ENCODE measurements at places on chromosomes 13 and 19.

GRCh38 chr19:38806371-38806770 lies 6.4 kb downstream of the LGALS4 start:
- DNase-seq = no peak

- no peak for DNase-seq
These were observed 145.6 kb upstream of the FRY start for GRCh38 chr13:31885994-31886393.

- DNase-seq = no peak
These were observed 8.6 kb downstream of the EPN1 start for GRCh38 chr19:55683449-55684261.

DNA sequence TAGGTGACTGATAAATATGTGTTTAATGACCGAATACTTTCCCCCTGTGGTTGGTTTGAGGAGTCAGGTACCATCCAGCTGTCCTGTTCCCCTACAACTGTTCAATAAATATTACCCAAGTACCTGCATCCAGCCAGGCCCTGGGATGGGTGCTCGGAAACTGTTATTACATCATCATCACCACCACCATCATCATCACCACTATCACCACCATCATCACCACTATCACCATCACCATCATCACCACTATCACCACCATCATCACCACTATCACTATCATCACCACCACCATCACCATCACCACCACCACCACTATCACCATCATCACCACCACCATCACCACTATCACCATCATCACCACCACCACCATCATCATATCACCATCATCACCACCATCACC lies 4.1 kb downstream of the NTN5 start:
- no peak for DNase-seq

DNA sequence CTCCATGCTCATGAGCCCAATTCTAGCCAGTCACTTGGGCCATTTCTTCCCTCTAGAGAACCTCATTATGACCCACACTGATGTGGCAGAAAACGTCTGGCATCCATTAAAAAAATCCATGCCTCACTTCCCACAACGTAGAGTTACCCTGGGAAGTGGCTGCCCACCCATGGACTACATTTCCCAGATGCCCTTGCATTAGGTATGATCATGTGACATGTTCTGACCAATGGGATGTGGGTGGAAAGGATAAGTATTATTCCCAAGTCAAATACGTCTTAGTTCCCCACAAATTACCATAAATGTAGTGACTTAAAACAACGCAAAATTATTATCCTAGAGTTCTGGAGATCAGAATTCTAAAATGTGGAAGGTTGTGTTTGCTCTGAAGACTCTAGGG lies 47.9 kb upstream of the ZNRF4 start:
- DNase-seq = no peak

DNA sequence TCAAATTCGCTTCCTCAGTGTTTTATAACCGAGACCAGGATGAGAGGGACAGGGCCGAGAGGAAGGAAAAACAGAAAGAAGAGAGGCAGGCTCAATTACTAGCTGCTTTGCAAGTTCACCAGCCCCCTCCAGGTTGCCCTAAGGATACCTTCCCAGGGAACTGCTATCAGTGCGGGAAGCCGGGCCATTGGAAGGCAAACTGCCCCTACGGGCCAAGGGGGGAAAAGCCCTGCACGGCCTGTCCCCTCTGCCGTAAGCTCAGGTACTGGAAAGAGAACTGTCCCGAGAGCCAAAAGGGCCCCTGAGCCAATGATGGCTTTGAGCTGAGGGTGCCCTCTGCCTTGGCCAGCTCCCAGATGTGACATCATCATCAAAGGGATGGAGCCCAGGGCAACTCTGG lies 3.2 kb upstream of the ERVV-1 start:
- DNase-seq = no peak

DNA sequence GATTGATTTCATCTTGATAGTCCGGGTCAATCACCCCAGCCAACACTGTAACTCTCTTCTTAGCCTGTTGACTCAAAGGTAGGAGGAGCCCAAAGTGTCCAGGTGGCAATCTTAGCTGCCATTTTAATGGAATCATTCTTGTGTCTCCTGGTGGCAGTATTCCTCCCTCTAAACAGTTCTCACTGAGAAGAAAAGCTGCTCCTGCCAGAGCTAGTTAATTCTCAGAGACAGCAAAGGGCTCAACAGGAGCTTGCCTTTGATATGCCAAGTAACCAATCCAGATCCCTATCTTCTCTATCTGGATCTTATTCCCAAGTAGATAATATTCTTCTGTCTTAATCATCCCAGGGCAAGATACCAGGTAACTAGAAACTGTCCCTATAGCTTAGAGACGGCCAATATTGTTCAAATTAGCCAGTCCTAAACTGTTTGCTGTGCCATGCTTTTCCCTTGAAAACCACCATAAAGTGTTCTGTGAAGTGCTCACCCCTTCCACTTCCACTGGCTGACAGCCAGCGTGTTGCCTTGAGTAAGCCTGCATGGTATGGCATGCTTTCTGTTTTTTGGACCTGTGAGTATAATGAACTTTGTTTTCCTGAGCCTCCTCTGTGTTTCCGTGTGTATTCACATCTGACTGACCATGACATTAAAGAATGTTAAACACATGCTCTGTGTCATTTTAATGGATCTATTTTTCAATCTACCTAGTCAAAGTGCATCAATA lies 463.7 kb upstream of the SLITRK5 start:
- no peak for DNase-seq

DNA sequence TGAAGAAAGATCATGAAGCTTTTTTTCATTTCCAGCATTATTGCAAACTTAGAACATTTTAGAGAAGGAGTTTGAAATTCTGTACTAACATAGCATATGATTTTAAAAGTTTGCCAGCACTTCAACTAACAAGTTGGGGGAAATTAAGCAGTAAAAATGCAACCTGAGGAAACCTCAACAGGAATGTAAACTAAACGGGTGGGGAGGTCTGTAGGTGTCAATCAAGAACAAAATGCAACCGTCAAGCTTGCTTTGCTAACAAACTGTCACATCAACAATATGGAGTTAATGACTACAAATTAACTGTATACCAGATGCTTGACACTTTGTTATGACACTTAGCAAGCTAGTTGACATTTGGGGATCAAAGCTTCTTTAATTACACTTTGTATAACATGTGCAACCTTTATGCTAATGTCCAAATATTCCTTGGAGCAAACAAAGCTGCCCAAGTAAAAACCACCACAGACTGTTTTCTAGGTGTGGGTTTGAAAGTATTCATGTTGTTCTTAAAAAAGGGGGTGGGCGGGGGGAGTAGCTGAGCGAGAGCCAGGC lies 52.1 kb downstream of the DACH1 start:
- DNase-seq = no peak

GRCh38 chr13:37925878-37926473 lies 56.4 kb upstream of the TRPC4 start:
- DNase-seq = no peak

DNA sequence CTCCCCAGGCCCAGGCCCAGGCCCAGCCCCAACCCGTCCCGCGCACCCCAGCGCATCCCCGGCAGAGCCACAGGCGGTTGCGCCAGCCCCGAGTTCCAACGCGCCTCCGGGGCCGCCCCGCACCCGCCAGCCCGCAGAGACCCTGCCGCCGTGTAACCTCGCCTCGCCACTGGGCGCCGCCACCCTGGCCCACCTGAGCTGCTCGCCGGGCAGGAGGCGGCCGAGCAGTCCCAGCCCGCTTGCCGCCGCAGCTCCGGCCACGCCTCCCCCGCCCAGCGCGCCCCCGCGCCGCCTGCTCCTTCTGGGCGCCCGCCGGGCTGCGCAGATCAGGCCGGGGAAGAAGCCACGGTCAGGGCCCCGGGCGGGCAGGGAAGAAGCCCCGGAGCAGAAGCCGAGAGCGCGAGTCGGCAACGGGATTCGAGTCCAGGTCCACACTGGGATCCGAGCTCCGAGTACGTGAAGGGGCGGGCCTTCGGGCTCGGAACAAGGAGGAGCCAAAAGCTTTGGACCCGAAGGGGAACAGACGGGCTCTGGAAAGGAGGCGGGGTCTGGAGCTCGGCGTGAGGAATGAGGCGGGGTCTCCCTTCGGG lies at the start of gene MBOAT7:
MBOAT7 (minus strand) TSS at position 436 of the 590 bp plus-strand sequence. CDS start 1,072 bp downstream, outside the sequence.
- DNase-seq = peak; percentile 32

DNA sequence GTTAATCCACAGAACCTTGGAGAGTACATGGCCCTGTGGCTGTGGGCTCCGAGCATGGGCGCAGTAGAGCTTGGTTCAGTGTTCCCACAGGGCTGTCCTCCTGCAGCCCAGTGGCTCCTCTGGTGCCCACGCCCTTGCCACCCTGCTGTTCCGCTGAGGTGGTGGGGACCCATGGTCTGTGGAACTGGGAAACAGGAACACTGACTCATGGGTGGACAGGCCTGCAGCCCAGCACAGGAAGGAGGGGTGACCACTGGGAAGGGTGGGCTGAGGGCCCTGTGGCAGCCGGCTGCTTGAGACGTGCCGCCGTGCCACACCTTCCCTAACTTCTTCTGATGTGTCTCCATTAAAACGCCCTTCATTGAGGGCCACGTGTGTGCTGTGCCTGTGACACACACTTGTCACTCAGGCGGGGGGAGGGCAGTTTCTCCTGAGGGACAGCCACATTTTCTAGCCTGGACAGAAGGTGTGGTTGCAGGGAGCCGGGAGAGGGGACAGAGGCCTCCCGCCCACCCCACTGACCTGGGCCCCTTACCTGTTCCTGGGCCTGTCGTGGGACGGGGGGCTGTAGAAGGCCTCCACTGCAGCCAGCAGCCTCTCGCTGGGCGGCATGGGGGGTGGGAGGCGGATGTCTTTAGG lies 21.1 kb downstream of the CHERP start:
- no peak for DNase-seq

GRCh38 chr13:25905611-25906010 lies 146.2 kb downstream of the SHISA2 start:
- DNase-seq = no peak

GRCh38 chr19:510606-511100 lies 3.4 kb downstream of the TPGS1 start:
- DNase-seq = peak; percentile 88

- no peak for DNase-seq
These were observed 56.1 kb downstream of the KDM4B start for GRCh38 chr19:5025027-5025426.

Measured in T follicular helper cell (primary cell).